Smooth muscle cell of the coronary artery (primary cell): ENCODE measurements at places on chromosomes 2 and 18. TPM values are rescaled to one million over a fixed set of nuclear protein-coding genes. Genes with fewer than 3 reads are reported as not detected.

PAX8 gene
- total RNA-seq, result 0.35 TPM in 1 of 2 replicates, not detected in the other

SLC9A2 gene
- total RNA-seq, result not detected in 2 replicates

SOX11 gene
- not detected in 2 replicates for total RNA-seq

ZSWIM2 gene
- total RNA-seq, result not detected in 2 replicates

NFATC1 gene
- 1.3 and 6.8 TPM in 2 replicates for total RNA-seq

LYPD6 gene
- total RNA-seq, result not detected in 2 replicates

CDH20 gene
- 0.82 TPM in 1 of 2 replicates, not detected in the other for total RNA-seq

RAB27B gene
- 1.3 and 15.4 TPM in 2 replicates for total RNA-seq

SLC23A3 gene
- total RNA-seq, result 0.60 and 2.5 TPM in 2 replicates

COL6A3 gene
- total RNA-seq, result 1,351 and 2,862 TPM in 2 replicates

CYP26B1 gene
- total RNA-seq, result 0.45 and 2.9 TPM in 2 replicates

MROH2A gene
- 0.15 TPM in 1 of 2 replicates, not detected in the other for total RNA-seq

SNED1 gene
- 7.4 and 80.4 TPM in 2 replicates for total RNA-seq

MORN2 gene
- 17.2 and 20.0 TPM in 2 replicates for total RNA-seq
